ENCODE measurements at places on chromosomes 2 and 18. TPM values are rescaled to one million over a fixed set of nuclear protein-coding genes. Genes with fewer than 3 reads are reported as not detected.
A peak's percentile ranks its signal among the peaks of the same experiment; 100 is the strongest.

Gene CPO
- total RNA-seq = not detected

Gene CRACDL
- total RNA-seq = 0.19 TPM

Gene RELCH
- 46.3 TPM for total RNA-seq

DNA sequence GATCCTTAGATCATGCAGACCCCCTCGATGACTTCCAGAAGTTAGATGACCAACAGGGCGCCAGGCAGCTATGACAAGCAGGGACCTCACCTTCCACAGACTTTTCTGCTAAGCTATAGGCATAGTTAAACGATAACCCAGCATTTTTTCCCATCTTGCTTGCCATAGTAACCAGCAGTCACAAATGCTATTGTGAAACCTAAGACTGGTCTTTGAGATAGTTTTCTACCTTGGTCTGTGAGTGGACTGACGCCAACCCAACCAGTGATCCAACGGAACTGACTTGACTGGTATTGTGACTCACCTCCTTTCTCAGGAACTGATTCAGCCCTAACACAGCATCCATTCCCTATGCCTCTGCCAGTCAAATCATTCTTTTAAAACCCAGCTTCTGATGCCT, 361.2 kb downstream of the LRRTM4 start:
- no peaks in the 10 kb centered on the region for H3K36me3 ChIP-seq
- H3K27me3 ChIP-seq = no peaks in the 10 kb centered on the region
- no peak overlapping the region for H3K4me3 ChIP-seq

GRCh38 chr18:33839452-33840211, 261.6 kb downstream of the ASXL3 start:
- H3K27ac ChIP-seq = no peak overlapping the region
- H3K27me3 ChIP-seq = no peaks in the 10 kb centered on the region
- no peak for DNase-seq
- H3K4me1 ChIP-seq = no peaks in the 10 kb centered on the region
- no peak overlapping the region for H3K4me3 ChIP-seq

DNA sequence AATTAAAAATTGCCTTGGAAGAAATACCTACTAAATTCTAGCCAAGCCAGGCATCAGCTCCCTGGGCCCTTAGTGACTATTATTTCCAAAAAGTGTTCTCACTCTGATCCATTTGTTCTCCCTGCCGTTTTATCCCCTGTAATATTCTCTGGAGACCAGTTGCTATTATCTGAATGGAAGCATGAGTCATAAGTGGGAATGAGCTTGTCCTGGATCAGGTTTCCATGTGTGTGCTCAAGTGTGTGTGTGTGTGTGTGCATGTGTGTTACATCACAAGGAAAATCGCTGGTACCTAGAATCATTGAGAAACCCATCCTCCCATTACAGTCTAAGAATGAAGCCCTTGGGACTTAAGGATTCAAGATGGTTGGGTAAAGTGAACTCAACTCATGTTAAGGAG, 130.3 kb upstream of the CXCR4 start:
- peaks cover 12% of the 10 kb centered on the region for H3K4me1 ChIP-seq
- no peak overlapping the region for H3K27ac ChIP-seq
- H3K27me3 ChIP-seq = no peaks in the 10 kb centered on the region
- H3K4me3 ChIP-seq = no peak overlapping the region
- no peaks in the 10 kb centered on the region for H3K36me3 ChIP-seq

- DNase-seq = no peak
- no peak overlapping the region for H3K4me3 ChIP-seq
- no peaks in the 10 kb centered on the region for H3K36me3 ChIP-seq
- no peaks in the 10 kb centered on the region for H3K4me1 ChIP-seq
- no peaks in the 10 kb centered on the region for H3K27me3 ChIP-seq
Observed at GRCh38 chr2:223442847-223443246, 159.3 kb downstream of the SCG2 start.

- no peaks in the 10 kb centered on the region for H3K36me3 ChIP-seq
- no peak overlapping the region for H3K4me3 ChIP-seq
- no peaks in the 10 kb centered on the region for H3K27me3 ChIP-seq
- H3K27ac ChIP-seq = no peak overlapping the region
Observed at GRCh38 chr18:3411327-3411726, 38.6 kb upstream of the TGIF1 start.

- H3K27ac ChIP-seq = no peak overlapping the region
- H3K36me3 ChIP-seq = no peaks in the 10 kb centered on the region
- H3K4me3 ChIP-seq = no peak overlapping the region
- no peaks in the 10 kb centered on the region for H3K27me3 ChIP-seq
- no peaks in the 10 kb centered on the region for H3K4me1 ChIP-seq
Observed at GRCh38 chr18:31088532-31088931, 13.7 kb downstream of the DSC2 start.

DNA sequence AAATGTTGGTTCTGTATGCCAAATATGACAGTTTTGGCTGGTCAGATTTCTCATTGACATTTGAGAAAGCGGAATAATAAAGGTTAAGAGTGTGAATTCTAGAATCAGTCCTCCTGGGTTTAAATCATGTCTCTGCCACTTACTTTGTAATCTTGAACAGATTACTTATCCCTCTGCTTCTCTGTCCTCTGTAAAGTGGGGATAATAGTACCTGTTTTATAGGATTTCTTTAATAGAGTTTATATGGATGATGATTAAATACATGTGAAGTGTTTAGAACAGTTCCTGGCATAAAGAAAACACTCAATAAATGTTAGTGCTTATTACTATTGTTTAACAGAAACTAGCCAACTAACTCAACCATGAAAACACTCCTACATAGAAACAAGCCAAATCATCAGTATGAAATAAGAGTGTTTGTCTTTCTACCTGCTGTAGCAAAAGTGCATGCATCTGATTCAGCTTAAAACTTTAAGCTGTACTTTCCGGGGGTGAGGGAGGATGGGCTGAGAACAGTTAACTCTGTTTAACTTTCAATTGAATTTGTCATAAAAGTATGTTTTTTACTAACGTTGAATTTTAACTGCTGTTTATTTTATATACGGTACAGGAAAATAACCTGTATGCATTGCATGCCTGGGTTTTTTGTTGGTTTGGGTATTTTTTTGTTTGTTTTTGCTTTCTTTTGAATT, 6.8 kb downstream of the HTR2B start:
- peaks cover 10% of the 10 kb centered on the region for H3K36me3 ChIP-seq
- no peaks in the 10 kb centered on the region for H3K27me3 ChIP-seq
- H3K27ac ChIP-seq = no peak overlapping the region
- no peak overlapping the region for H3K4me3 ChIP-seq

- DNase-seq = no peak
- no peak overlapping the region for H3K27ac ChIP-seq
- H3K36me3 ChIP-seq = peaks cover 3% of the 10 kb centered on the region
- no peak overlapping the region for H3K4me3 ChIP-seq
- no peaks in the 10 kb centered on the region for H3K27me3 ChIP-seq
Observed at GRCh38 chr2:26466662-26467310, 11.1 kb downstream of the OTOF start.

GRCh38 chr2:211498551-211499205, 942.3 kb downstream of the CPS1 start:
- H3K4me3 ChIP-seq = no peak overlapping the region
- DNase-seq = no peak
- H3K36me3 ChIP-seq = no peaks in the 10 kb centered on the region
- H3K4me1 ChIP-seq = no peaks in the 10 kb centered on the region
- no peaks in the 10 kb centered on the region for H3K27me3 ChIP-seq

DNA sequence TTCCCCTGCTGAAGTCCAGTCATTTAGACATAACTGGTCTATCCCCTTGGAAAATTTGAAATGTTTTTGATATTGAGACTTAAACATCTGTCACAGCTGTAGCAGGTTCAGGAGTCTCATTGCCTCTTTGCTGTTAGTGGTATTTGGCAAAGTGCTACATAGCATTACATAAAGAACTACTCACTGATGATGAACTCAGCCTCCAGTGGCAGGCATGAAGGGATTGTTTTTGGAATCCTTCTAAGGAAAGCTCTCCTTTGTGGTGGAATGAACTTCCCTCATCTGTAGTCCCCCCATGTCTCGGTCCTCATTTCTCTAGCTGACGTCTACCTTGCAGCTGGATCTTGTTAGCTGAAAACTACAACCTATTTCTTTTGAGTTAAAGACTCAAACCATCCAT, 111.6 kb downstream of the TACR1 start:
- no peak overlapping the region for H3K27ac ChIP-seq
- H3K27me3 ChIP-seq = peaks cover 3% of the 10 kb centered on the region
- H3K4me3 ChIP-seq = no peak overlapping the region
- no peaks in the 10 kb centered on the region for H3K36me3 ChIP-seq

GRCh38 chr2:76251342-76251741, 540.6 kb upstream of the GCFC2 start:
- no peaks in the 10 kb centered on the region for H3K36me3 ChIP-seq
- DNase-seq = no peak
- H3K4me1 ChIP-seq = no peaks in the 10 kb centered on the region
- H3K4me3 ChIP-seq = no peak overlapping the region

- H3K27me3 ChIP-seq = no peaks in the 10 kb centered on the region
- no peak for DNase-seq
- H3K27ac ChIP-seq = no peak overlapping the region
- no peak overlapping the region for H3K4me3 ChIP-seq
- H3K36me3 ChIP-seq = no peaks in the 10 kb centered on the region
- H3K4me1 ChIP-seq = no peaks in the 10 kb centered on the region
Observed at GRCh38 chr2:41394541-41394940, 653.3 kb upstream of the PKDCC start.

DNA sequence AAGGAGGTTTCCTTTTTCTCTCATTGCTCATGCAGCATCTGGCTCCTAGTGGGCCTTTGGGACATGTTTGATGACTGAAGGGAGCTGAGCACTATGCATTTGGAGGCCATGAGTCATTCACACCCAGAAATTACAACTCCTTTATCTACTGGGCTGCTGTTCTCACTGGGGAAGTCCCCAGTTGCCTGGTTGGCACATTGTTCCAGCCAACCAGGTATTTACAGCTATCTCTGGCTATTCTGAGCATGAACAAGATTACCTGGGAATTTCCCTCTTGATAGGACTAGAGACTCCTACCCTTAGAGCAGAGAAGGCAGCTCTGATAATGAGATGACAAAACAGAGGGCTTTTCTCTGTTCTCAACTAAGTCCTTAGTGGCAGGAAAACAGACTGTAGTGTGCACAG, 206.5 kb downstream of the SETBP1 start:
- peak; percentile 6 for DNase-seq
- H3K36me3 ChIP-seq = no peaks in the 10 kb centered on the region
- H3K27ac ChIP-seq = no peak overlapping the region
- no peaks in the 10 kb centered on the region for H3K27me3 ChIP-seq
- H3K4me3 ChIP-seq = no peak overlapping the region

GRCh38 chr2:33605056-33605455, 6.0 kb upstream of the FAM98A start:
- no peaks in the 10 kb centered on the region for H3K27me3 ChIP-seq
- no peaks in the 10 kb centered on the region for H3K36me3 ChIP-seq
- H3K27ac ChIP-seq = no peak overlapping the region
- no peak for DNase-seq

DNA sequence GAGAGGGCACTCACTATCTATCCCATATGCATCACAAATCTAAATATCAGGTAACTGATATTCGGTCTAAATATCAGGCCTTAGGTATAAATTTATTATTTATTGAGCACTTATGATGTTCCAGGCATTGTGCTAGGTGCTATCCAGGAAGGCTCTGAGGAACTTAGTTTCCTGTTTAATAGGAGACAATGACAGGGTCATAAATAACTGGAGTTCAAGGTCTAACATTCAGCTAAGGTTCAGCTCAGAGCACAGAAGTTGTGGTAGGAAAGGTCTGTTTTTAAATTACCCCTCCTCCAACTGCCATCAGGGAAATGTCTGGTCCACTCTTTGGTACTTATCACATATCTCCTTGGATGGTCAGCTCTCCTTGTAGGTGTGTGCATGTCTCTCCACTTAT, 193.6 kb downstream of the AGPS start:
- H3K4me1 ChIP-seq = peaks cover 1% of the 10 kb centered on the region
- peaks cover 4% of the 10 kb centered on the region for H3K27me3 ChIP-seq
- no peak for DNase-seq
- H3K4me3 ChIP-seq = no peak overlapping the region
- no peaks in the 10 kb centered on the region for H3K36me3 ChIP-seq
- no peak overlapping the region for H3K27ac ChIP-seq

GRCh38 chr2:227450311-227450841, 21.6 kb upstream of the AGFG1 start:
- no peaks in the 10 kb centered on the region for H3K36me3 ChIP-seq
- no peak overlapping the region for H3K4me3 ChIP-seq
- H3K27ac ChIP-seq = no peak overlapping the region
- H3K27me3 ChIP-seq = no peaks in the 10 kb centered on the region
